ENCODE measurements at places on chromosomes 16 and 17.

DNA sequence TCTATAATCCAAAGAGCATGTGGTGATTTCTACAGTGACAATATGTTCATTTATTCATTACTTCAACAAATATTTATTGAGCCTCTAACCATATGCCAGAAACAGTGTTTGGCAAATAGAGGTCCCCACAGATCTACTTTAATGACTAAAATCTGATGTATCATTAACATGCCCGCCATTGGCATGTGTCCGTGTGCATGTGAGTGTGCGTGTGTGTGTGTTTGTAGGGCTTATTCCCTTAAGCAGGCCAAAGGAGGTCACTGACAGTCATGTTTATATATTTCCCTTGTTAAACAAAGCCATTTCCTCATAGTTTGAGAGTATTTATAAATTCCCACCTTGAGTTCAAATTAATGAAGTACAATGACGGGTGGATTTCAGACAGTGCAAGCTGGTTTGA is 174.4 kb upstream of the IRX6 start:
- no peaks in the 10 kb centered on the region for H3K36me3 ChIP-seq
- H3K4me1 ChIP-seq = no peaks in the 10 kb centered on the region
- no peak overlapping the region for H3K27ac ChIP-seq
- no peak overlapping the region for H3K4me3 ChIP-seq
- DNase-seq = no peak

DNA sequence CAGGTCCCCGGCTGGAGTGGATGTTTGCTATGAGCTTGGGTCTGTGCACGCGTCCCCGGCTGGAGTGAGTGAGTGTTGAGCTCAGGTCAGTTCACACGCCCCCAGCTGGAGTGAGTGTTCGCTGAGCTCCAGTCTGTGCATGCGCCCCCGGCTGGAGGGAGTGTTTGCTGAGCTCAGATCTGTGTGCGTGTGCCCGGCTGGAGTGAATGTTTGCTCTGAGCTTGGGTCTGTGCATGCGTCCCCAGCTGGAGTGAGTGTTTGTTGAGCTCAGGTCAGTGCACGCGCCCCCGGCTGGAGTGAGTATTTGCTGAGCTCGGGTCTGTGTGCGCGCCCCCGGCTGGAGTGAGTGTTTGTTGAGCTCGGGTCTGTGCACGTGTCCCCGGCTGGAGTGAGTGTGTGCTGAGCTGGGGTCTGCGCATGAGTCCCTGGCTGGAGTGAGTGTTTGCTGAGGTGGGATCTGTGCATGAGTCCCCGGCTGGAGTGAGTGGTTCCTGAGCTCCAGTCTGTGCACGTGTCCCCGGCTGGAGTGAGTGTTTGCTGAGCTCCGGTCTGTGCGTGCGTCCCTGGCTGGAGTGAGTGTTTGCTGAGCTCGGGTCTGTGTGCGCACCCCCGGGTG is 284.2 kb downstream of the SNX29 start:
- no peak overlapping the region for H3K27ac ChIP-seq
- no peaks in the 10 kb centered on the region for H3K36me3 ChIP-seq
- DNase-seq = peak; percentile 25
- H3K27me3 ChIP-seq = no peaks in the 10 kb centered on the region
- peaks cover 10% of the 10 kb centered on the region for H3K4me1 ChIP-seq
- H3K4me3 ChIP-seq = no peak overlapping the region

DNA sequence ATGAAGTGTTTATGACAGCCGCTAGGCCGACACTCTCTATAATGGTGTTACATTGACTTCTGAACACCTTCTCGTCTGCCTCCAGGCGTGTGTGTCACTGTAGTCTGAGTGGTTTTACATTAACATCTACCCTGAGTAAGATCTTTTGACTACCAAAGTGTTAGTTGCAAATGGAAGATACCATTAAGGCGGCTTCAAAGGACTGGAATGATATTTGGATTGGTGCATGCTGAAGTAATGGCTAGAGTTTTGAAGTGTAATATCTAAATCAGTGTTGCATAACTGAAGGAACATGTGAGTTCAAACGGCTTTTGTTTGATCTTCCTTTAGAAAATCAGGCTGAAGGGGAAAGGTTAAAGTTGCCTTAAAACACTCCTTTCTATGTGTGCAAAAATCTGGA is 52.2 kb downstream of the BCAS3 start:
- H3K27me3 ChIP-seq = no peaks in the 10 kb centered on the region
- H3K4me1 ChIP-seq = no peaks in the 10 kb centered on the region
- H3K27ac ChIP-seq = no peak overlapping the region
- H3K36me3 ChIP-seq = no peaks in the 10 kb centered on the region

- no peak for DNase-seq
- no peaks in the 10 kb centered on the region for H3K27me3 ChIP-seq
- no peaks in the 10 kb centered on the region for H3K36me3 ChIP-seq
- peak overlapping the region; percentile 86 for H3K4me3 ChIP-seq
- H3K27ac ChIP-seq = peak overlapping the region; percentile 58
These were observed 524 bp upstream of the ZFP3 start for GRCh38 chr17:5077781-5078105.

DNA sequence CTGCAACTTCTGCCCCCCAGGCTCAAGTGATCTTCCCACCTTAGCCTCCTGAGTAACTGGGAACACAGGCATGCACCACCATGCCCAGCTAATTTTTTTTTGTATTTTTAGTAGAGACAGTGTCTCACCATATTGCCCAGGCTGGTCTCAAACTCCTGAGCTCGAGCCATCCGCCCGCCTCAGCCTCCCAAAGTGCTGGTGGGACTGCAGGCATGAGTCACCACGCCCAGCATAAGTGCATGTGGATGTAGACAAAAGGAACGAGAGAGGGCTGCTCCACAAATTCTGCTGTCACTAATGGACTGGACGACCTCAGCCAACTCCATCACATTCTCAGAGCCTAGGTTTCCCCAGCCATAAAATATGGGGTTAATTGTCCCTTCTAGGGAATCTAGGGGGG is 7.7 kb upstream of the SP2 start:
- no peak overlapping the region for H3K4me3 ChIP-seq
- H3K4me1 ChIP-seq = no peaks in the 10 kb centered on the region
- no peak for DNase-seq
- H3K27me3 ChIP-seq = no peaks in the 10 kb centered on the region
- H3K36me3 ChIP-seq = no peaks in the 10 kb centered on the region

- no peaks in the 10 kb centered on the region for H3K27me3 ChIP-seq
- H3K36me3 ChIP-seq = no peaks in the 10 kb centered on the region
- H3K4me1 ChIP-seq = peaks cover 13% of the 10 kb centered on the region
- no peak overlapping the region for H3K4me3 ChIP-seq
- DNase-seq = no peak
- H3K27ac ChIP-seq = no peak overlapping the region
These were observed 34.5 kb downstream of the TUBD1 start for GRCh38 chr17:59858167-59858816.

DNA sequence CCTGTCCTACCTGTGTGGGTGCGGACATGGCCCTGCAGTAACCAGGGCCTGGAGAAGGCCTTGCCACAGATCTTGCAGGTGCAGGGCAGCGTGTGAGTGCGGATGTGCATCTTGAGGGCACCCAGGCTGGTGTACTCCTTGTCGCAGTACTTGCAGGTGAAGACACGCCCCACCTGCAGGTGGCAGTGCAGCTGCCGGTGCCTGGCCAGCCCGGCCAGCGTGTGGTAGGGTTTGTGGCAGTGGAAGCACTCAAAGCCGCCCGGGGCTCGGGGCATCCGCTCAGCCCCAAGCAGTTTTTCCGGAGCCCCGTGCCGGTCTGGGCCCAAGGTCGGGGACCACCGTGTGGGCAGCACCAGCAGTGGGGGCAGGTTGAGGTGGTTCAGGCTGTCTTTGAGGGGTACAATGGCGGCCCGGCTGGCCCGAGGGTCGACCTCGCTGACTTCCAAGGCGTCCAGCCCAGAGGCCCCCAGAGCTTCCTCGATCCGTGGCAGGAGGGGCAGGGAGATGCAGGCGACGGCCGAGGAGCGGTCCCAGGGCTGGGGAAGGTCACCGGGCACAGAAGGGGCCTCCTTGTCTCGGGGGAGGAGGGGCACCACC is 5.1 kb downstream of the SNAI3 start:
- DNase-seq = no peak
- peaks cover 8% of the 10 kb centered on the region for H3K4me1 ChIP-seq
- no peak overlapping the region for H3K4me3 ChIP-seq
- H3K27me3 ChIP-seq = no peaks in the 10 kb centered on the region
- H3K36me3 ChIP-seq = no peaks in the 10 kb centered on the region
- H3K27ac ChIP-seq = no peak overlapping the region

- DNase-seq = no peak
- H3K27ac ChIP-seq = no peak overlapping the region
- no peak overlapping the region for H3K4me3 ChIP-seq
These were observed 19.6 kb upstream of the CCL1 start for GRCh38 chr17:34382621-34383124.

- H3K27me3 ChIP-seq = no peaks in the 10 kb centered on the region
- H3K27ac ChIP-seq = peak overlapping the region; percentile 96
- DNase-seq = no peak
- H3K4me1 ChIP-seq = peaks cover 20% of the 10 kb centered on the region
- peak overlapping the region; percentile 84 for H3K4me3 ChIP-seq
- no peaks in the 10 kb centered on the region for H3K36me3 ChIP-seq
These were observed 492 bp upstream of the CAMTA2 start for GRCh38 chr17:4987767-4988567.

GRCh38 chr16:74723256-74723655 is 22.6 kb upstream of the MLKL start:
- H3K27me3 ChIP-seq = no peaks in the 10 kb centered on the region
- peaks cover 4% of the 10 kb centered on the region for H3K4me1 ChIP-seq
- no peak for DNase-seq
- H3K4me3 ChIP-seq = no peak overlapping the region

GRCh38 chr17:6496116-6496481 is 51.8 kb downstream of the PIMREG start:
- H3K27me3 ChIP-seq = no peaks in the 10 kb centered on the region
- DNase-seq = no peak
- no peak overlapping the region for H3K4me3 ChIP-seq
- no peak overlapping the region for H3K27ac ChIP-seq
- no peaks in the 10 kb centered on the region for H3K36me3 ChIP-seq

DNA sequence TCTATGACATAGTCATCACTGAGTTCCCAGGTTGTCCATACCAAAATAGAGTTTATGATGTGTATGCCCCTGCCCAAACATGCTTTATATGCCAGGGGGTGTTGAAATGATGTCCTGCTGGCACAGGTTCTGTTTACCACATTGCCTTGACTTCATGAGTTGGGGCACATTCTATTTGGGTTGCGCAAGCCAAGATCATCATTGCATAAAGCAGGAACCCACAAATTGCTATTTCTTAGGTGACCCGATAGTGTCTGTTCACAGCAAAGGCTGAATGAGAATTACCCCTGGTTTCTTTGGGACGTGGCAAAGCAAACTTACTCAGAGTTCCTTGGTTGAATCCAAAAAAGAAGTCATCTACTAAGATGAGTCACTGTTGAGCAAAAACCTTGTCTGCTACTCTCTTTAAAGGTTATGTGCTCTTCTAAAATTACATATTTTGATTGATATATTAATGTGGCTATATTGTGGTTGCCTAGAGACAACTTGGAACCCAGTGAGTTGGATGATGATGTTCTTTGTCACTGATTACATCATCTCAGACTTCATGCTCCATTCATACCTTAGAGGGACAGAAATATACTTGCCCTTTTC is 912.6 kb upstream of the SOX9 start:
- H3K36me3 ChIP-seq = no peaks in the 10 kb centered on the region
- no peak overlapping the region for H3K27ac ChIP-seq
- H3K27me3 ChIP-seq = no peaks in the 10 kb centered on the region
- H3K4me1 ChIP-seq = no peaks in the 10 kb centered on the region

- H3K36me3 ChIP-seq = no peaks in the 10 kb centered on the region
- H3K4me3 ChIP-seq = no peak overlapping the region
- H3K27ac ChIP-seq = no peak overlapping the region
- H3K27me3 ChIP-seq = no peaks in the 10 kb centered on the region
- H3K4me1 ChIP-seq = peaks cover 2% of the 10 kb centered on the region
These were observed 23.1 kb upstream of the C16orf78 start for GRCh38 chr16:49350265-49351095.

GRCh38 chr17:71438631-71439146 is 682.1 kb upstream of the SOX9 start:
- no peaks in the 10 kb centered on the region for H3K4me1 ChIP-seq
- no peak overlapping the region for H3K4me3 ChIP-seq
- no peak for DNase-seq
- H3K27ac ChIP-seq = no peak overlapping the region

GRCh38 chr16:3983081-3983520 is 102.6 kb upstream of the CREBBP start:
- no peak overlapping the region for H3K27ac ChIP-seq
- peaks cover 14% of the 10 kb centered on the region for H3K4me1 ChIP-seq
- peak; percentile 88 for DNase-seq
- no peaks in the 10 kb centered on the region for H3K36me3 ChIP-seq

- H3K4me1 ChIP-seq = peaks cover 60% of the 10 kb centered on the region
- no peaks in the 10 kb centered on the region for H3K27me3 ChIP-seq
- DNase-seq = no peak
- no peaks in the 10 kb centered on the region for H3K36me3 ChIP-seq
These were observed 7.4 kb downstream of the LASP1 start for GRCh38 chr17:38877130-38877851.

GRCh38 chr17:47423406-47424295 is 99.9 kb downstream of the EFCAB13 start:
- H3K4me3 ChIP-seq = peak overlapping the region; percentile 59
- no peaks in the 10 kb centered on the region for H3K27me3 ChIP-seq
- peak; percentile 26 for DNase-seq
- no peaks in the 10 kb centered on the region for H3K36me3 ChIP-seq

DNA sequence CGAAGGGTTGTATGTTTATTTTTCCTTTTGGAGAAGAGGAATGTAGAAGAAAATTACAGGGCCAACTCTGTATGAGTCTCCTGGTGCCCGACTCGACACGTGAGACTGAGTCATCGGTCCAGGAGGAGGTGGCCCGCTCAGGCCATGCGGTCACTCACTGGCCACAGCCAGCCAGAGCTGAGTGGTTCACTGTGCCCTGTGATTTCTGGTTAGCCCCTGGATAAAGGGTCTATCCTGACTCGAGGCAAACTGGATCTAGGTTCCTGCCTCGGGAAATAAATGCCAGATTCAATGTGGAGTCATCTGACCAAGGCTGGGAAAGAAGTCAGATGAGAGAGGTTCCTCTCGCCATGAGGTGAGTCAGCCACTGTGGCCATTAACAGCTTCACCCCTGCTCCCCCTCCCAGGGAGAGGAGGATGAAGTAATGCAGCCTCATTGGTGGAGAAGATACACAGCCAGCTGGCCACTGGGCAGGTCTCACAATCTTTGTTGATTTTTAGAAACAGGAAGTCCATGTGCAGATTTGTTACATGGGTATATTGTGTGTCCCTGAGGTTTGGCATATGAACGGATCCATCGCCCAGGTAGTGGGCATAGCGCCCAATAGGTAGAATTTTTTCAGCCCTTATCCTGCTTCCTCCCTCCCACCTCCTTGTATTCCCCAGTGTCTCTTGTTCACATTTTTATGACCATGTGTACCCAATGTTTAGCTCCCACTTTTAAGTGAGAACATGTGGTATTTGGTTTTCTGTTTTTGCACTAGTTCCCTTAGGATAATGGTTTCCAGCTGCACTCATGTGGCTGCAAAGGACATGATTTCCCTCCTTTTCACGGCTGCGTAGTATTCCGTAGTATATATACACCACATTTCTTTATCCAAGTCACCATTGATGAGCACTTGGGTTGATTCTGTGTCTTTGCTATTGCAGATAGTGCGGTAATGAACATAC is 21.7 kb upstream of the USP36 start:
- peak; percentile 73 for DNase-seq
- peak overlapping the region; percentile 33 for H3K27ac ChIP-seq
- peaks cover 12% of the 10 kb centered on the region for H3K4me1 ChIP-seq
- no peaks in the 10 kb centered on the region for H3K27me3 ChIP-seq
- no peak overlapping the region for H3K4me3 ChIP-seq
- H3K36me3 ChIP-seq = no peaks in the 10 kb centered on the region

- H3K36me3 ChIP-seq = no peaks in the 10 kb centered on the region
- H3K4me3 ChIP-seq = no peak overlapping the region
- H3K27ac ChIP-seq = no peak overlapping the region
- H3K27me3 ChIP-seq = no peaks in the 10 kb centered on the region
- no peaks in the 10 kb centered on the region for H3K4me1 ChIP-seq
These were observed 121.5 kb downstream of the KATNIP start for GRCh38 chr16:27671410-27671809.
